ENCODE measurements at places on chromosomes 12 and 14.

DNA sequence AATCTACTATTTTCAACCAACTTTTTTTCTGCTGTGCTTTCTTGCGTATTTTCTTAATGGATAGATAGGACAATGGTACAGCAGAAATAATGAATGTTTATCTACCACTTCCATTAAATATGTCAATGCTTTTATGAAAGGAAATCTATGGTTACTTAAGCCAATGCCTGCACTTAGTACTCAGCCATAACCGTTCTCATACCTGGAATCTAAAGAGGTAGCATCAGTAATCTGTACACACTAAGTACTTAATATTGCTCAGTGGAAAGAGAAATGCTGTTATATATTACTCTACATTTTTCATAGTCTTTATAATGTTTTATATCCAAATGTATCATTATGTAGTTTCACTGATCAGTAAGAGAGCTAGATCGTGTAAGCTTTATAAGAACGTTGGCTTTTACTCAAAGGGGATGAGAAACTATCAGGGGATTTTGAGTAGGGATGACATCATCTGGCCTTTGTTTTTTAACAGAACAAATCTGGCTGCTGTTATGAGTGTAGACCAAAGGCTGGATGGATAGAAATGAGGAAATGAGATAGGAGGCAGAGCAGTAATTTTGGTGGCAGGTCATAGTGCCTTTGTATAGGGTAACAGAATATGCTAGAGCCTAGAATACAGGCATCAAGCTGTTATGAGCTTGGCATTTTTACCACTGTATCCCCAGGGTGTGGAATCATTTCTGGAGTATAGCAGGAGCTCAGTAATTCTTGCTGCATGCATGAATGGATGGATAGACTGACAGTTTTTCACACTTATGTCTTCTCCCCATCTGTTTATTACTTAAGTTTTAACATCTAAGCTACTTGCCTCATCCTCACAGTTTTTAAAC lies 34.0 kb downstream of the ALG10B start:
- DNase-seq: no peak

DNA sequence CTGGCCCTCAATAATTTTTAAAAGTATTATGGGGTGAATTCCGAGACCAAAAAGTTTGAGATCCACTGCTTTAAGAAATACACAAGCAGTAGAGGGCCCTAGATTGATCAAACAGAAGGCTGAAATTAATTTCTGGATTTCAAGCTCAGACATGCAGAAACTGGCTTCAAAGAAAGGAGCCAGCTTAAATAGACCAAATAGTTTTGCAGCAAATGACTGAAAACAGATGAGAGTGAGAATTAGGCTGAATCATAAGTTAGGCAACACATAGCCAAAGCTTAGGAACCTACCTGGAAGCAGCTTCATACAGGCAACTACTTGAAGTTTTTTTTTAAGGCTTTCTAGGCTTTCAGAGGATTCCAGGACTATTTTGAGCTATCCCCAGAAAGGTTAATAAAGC lies 12.4 kb downstream of the ATF7 start:
- no peak for DNase-seq

DNA sequence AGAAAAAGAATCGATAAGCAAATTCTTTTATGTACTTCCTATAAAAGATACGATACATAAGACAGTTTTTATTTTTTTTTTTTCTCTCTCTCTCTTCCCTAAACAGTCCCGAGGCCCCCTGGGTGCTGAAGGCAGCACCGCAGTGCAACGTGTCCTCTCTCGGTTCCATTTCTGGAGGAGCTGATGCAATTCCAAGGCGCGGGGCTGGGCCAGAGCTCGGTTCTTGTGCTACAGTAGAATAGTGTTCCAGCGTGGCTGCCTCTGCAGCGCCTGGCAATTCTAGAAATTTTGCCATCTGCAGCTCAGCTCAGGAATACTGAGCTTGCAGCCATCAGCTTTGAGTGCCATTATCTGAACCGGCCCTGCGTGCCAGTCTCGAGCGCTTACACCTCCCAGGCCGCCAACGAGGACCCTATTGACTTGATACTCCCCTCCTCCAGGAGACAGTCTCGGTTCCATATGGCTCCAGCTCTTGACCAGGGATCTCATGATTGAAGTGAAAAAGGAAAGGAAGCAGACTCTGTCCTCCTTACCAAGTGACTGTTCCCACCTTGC lies 630 bp downstream of the ALDH1L2 start:
- DNase-seq: peak; percentile 49

DNA sequence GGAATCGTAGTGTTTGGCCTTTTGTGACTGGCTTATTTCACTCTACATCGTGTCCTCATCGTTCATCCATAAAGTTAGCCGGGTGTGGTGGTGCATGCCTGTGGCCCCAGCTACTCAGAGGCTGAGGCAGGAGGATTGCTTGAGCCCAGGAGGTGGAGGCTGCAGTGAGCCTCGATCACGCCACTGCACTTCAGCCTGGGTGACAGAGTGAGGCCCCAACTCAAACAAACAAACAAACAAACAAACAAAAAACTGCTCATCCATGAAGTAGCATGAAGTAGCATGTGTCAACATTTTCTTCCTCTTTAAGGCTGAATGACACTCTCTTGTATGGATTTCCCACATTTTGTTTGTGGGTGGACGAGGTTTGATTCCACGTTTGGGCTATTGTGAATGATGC lies 44.0 kb upstream of the MEG3 start:
- no peak for DNase-seq

- DNase-seq: no peak
These were observed 21.8 kb downstream of the PLEKHG3 start for GRCh38 chr14:64725879-64726584.

- DNase-seq: no peak
These were observed 27.5 kb downstream of the TESPA1 start for GRCh38 chr12:54956818-54957641.

DNA sequence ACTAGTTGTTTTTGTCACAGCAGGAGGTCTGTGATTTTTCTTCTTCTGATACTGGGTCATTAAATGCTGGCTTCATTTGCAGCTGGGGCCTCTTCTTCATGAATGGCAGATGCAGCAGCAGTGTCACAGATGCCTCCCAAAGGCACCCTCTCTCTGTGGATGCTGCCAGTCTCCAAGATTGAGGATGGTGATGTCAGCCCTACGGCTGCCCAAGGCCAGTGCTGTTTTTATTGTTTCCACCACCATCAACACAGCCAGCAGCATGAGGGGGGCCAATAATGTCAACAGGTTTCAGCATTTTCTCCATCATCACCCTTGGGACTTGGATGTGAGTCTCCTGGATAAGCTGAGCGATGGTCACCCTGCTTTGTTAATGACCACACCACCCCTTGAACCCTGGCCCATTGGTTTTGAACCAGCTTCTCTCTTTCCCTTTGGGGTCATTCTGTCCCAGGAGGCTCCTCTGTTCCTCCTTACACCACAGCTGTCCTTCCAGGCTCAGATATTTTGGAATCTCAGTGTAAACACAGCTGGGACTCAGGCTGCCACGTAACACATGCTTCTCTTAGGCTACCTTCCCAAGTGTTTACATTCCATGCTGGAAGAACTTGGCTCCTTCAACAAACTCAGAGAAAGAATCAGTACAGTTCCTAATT lies 151.7 kb upstream of the DDHD1 start:
- DNase-seq: no peak

GRCh38 chr12:116916122-116916521 lies 5.4 kb downstream of the FBXW8 start:
- DNase-seq: no peak

DNA sequence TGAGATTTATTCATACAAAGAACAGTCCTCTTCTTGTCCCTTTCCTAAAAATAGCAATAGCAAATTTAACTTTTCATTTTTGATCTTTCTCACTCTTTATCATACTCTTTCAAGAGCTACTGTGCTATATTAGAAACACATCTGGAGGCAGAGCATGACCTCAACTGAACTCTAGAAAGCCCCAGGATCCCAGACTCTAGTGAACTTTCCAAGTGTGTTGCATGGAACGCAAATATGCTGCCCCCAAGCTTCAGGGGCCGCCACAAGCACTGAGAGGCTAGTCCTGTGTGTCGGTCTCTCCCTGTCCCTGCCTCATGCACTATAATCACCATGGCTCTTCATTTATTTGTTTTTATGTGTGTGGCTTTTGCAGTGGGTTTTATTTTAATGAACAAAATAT lies 38.7 kb upstream of the ZNF641 start:
- DNase-seq: no peak

DNA sequence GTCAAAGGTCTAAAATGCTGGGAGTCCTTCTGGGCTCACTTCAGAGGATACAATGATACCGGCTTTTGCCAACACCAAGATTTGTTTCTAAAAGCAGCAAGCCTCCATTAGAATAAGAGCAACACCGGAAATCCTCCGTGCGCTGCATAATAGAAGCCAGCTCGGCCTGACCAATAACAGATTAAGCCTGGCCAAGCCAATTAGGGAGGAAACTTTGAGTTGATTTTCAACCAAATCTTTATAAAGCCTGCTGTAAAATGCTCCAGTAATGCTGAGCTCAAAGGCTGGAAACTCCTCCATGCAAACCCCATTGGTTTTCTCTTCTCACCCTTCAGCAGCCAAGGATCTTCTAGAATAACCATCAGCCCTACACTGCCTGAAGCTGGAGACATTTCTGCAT lies 150.1 kb downstream of the NTF3 start:
- DNase-seq: no peak

GRCh38 chr14:77086017-77086727 lies 11.9 kb upstream of the CIPC start:
- DNase-seq: no peak

GRCh38 chr14:61253064-61253738 lies 27.9 kb downstream of the TMEM30B start:
- DNase-seq: no peak

Data from activated naive CD4-positive, alpha-beta T cell treated with anti-CD3 and anti-CD28 coated beads for 36 hours (primary cell).